EH (cell line): ENCODE measurements at places on chromosomes 4 and X.

GRCh38 chrX:2691543-2692220, 587 bp downstream of the CD99 start:
- DNase-seq, result no peak

GRCh38 chr4:3436798-3437581, 4.8 kb upstream of the HGFAC start:
- peak; percentile 69 for DNase-seq

GRCh38 chr4:71212216-71212615, 126.6 kb upstream of the SLC4A4 start:
- DNase-seq, result peak; percentile 40

GRCh38 chr4:98568941-98569663, 89.3 kb downstream of the TSPAN5 start:
- DNase-seq, result peak; percentile 58

GRCh38 chr4:47287735-47288134, 175.8 kb downstream of the COMMD8 start:
- peak; percentile 72 for DNase-seq

GRCh38 chr4:126748736-126749135, 884.0 kb upstream of the INTU start:
- peak; percentile 44 for DNase-seq

DNA sequence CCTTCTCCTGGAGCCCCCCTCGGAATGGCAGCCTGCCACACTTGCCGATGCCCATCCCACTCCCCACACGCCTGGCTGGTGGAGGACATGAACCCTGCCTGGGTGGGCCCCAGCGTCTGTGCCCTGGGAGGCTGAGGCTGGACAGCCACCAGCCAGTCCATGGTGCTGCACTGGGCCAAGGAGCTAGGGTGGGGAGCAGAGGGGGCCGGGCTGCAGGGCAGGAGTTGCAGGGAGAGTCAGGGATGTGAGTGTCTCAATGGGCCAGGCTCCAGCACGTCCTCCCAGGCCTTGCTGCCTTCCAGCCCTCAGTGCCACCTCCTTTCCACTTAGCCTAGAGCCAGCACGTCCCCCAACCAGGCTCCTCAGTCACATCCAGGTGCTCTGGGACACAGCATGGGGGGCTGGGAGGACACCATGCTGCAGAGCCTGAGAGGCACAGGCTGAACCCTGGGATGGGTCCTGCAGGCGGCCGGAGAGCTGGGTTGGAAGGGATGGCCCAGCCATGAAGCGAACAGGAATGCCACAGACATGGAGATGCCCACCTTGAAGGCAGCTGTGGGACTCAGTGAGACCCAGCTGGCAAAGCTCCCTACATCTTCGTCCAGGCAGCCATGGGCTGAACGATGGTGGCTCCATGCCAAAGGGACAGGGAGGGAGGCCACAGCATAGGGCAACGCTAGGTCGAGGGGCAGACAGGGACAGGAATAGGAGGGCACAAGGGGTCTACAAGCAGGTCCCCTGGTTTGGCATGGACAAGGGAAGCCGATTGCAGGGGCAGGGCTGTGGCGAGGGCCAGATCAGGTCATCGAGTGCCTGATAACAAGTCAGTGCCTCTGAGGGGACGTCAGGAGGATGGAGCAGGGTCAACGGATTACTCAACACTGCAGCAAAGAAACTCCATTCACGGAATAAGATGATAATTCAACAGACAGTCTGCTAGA, 30.1 kb upstream of the MXD4 start:
- DNase-seq, result no peak

GRCh38 chrX:96692890-96693289, 8.2 kb downstream of the DIAPH2 start:
- DNase-seq, result no peak

DNA sequence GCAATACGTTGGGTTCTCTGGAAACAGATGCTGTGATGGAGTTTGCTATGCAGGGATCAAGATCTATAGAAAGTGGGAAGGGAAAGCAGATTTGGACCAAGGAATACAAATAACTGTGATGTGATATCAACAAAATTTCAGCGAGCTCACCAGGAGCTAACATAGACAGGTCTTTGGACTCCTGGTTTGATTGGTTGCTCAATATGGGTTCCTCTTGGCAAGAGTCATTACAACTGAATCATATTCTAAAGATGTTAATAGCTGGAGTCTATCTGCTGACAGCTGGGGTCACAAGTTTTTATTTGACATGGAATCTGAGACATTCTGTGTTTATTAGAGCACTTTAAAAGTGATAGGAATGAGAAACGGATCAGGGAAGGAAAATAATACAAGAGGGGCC, 637.6 kb upstream of the GNPDA2 start:
- DNase-seq, result no peak

- no peak for DNase-seq
Measured at GRCh38 chr4:122747068-122747467, 14.6 kb downstream of the BBS12 start.

- DNase-seq, result no peak
Measured at GRCh38 chr4:186810613-186811150, 87.0 kb upstream of the FAT1 start.

GRCh38 chr4:113531572-113531971, 230.0 kb downstream of the CAMK2D start:
- no peak for DNase-seq

GRCh38 chr4:107966903-107967302, 22.8 kb upstream of the HADH start:
- DNase-seq, result no peak
